ENCODE measurements at places on chromosomes 6 and 20.

DNA sequence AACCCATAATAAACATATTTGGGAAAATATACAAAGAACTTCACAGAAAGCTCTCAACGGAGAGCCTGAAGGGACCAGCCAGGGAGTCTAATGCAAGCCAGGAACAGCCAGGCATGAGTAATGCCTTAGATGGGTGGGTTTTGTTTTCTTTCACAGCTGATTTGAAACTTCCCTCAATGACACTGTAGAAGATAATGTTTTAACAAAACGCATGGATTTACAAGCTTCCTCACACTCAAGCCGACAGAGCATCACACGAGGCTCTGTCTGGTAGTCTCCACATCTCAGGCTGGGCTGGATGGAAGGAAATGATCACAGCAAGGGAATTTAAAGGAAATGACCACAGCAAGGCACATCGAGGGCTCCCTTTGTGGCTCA lies 113.9 kb downstream of the GMPR start:
- DNase-seq: no peak

- no peak for DNase-seq
Measured at GRCh38 chr6:90604546-90604945, 17.7 kb upstream of the MAP3K7 start.

DNA sequence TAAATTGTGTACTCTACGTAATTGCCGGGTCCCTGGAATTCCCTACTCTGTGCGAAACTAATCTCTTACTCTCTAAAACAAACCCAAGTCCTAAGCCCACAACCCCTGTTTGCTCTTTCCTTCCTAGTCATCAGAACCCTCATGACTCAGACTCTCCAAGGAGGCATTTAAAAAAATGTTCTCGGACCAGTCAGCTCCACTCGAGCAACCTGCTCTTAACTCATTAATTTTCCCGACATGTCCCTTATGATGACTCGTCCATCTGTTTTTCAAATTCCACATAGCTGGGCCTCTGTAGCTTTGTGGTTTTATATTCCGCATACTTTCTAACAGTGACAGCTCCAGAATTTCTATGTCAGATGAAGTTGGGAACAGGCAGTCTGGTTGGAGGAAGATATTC lies 2.6 kb upstream of the MUC22 start:
- DNase-seq: no peak

- DNase-seq: no peak
Measured at GRCh38 chr6:13378669-13379590, 50.6 kb upstream of the TBC1D7 start.

GRCh38 chr20:1085492-1086276 lies 32.7 kb upstream of the PSMF1 start:
- DNase-seq: no peak

GRCh38 chr6:4224067-4224978 lies 88.9 kb upstream of the ECI2 start:
- DNase-seq: no peak

- DNase-seq: no peak
Measured at GRCh38 chr20:8244637-8245036, 112.6 kb downstream of the PLCB1 start.

- no peak for DNase-seq
Measured at GRCh38 chr20:60242836-60243505, 284.7 kb downstream of the CDH26 start.

GRCh38 chr20:48146308-48146707 lies 361.0 kb upstream of the SULF2 start:
- DNase-seq: no peak

DNA sequence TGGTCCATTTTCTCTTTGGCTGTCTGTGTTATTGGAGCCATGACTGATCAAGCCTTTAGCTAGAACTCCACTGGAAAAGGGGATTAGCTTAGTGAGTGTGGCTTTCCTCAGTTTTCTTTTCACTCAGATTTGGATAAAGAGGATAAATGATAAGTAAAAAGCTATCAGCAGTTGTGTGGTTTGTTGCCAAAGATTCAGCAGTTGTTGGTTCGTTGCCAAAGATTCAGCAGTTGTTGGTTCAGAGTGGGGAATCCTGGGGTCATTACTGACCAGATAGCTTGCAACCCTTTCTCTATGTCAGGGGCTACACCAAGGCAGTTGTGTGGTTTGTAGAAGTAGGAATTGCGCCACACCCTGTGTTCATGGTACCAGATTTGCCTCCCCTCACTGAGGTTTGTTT lies 107.7 kb upstream of the SCP2D1 start:
- DNase-seq: no peak

GRCh38 chr6:134844120-134844519 lies 105.8 kb downstream of the ALDH8A1 start:
- no peak for DNase-seq

- no peak for DNase-seq
Measured at GRCh38 chr6:150176659-150177058, 33.8 kb downstream of the PPP1R14C start.

- DNase-seq: peak; percentile 65
Measured at GRCh38 chr6:139027620-139028182, 844 bp upstream of the ABRACL start.

DNA sequence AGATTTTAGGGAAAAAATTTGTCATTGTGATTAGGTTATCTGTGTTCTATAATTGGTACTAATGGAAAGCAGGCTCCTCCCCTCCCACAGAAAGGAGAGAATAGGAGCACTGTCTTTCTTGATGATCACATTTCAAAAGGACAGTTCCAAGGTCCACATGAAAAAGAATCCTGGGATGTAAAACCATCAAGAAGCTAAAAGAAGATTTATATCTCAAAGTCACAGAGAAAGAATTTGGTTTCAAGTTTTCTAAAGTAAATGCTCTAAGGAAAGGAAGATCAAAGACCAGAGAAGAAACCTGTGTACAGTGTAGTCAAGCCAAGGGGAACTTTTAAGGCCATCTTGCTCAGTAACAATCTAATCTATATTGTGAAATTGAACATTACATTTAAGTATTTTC lies 652.7 kb upstream of the HS3ST5 start:
- DNase-seq: no peak

- DNase-seq: no peak
Measured at GRCh38 chr6:5416250-5416649, 154.9 kb downstream of the FARS2 start.

DNA sequence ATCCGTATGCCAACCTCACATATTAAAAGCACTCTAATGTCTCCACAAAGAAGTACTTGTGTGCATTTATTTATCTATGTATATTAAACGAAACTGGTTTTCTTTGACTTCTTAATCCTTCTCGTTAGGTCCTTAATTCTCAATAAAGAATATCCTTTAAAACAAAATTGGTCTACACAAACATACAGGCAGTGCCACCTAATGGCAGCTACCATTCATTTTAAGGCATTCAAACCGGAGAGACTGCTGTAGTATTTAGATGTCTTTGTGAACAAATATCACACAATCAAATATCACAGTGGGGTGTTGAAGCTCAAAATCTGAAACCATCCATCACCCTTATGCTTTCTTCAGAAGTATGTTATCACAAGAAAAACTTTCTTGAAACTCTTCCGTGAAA lies 96.6 kb upstream of the IRAK1BP1 start:
- no peak for DNase-seq

DNA sequence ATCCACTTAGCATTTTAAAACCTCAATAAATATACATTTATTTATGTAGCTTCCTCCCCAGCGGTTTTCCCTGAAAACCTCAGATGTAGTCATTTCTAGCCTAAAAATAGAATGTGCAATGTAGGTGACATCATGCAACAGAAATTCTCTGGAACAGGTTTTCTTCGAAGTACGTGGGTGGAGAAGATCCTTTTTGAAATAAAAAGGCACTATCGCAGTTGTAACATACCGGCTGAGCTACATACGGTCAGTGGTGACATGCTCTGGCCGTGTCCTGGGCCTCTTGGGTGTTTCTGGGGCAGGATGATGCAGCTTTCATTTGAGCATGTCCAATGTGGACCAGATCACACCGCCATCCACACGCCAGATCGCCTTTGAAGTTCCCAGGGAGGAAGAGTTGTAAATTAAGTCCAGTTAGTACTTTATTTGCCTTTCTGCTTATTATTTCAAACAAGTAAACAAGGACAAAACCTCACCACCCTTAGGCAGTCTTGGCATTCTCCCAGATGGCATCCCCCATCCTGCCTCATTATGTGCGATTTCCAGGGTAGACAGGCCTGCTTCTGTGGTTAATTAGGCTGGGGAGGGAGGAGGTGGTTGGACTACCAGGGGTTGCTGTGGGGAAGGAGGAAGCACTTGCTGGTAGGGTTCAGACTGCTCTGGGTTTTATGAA lies 109.5 kb upstream of the CLDN20 start:
- peak; percentile 27 for DNase-seq

DNA sequence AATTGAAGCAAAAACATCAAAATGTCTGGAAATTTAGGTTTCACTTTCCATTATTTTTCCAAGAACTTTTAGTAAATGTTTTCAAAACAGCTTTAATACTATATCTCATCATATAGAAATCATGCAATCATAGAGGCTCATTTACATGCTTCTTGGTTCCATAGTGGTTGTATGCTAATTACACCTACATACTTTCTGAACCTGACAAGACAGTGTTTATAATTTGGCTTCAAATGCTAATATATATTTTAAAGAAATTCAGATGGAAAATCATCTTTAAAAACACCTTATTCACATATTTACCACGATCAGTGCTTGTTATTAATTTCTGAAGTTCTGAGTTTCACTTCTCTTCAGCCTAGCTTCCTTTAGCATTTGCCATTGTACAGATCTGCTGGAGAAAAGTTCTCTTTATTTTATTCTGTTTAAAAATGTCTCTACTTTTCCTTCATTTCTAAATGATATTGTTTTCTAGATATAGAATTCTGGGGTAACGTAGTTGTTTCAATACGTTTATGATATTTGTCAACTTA lies 89.9 kb downstream of the PLCB1 start:
- DNase-seq: no peak

GRCh38 chr20:60728705-60729104 lies 523.4 kb upstream of the CDH4 start:
- no peak for DNase-seq

- DNase-seq: no peak
Measured at GRCh38 chr6:39156801-39157200, 41.8 kb upstream of the SAYSD1 start.

- peak; percentile 68 for DNase-seq
Measured at GRCh38 chr6:33391922-33392594, 435 bp downstream of the KIFC1 start.

DNA sequence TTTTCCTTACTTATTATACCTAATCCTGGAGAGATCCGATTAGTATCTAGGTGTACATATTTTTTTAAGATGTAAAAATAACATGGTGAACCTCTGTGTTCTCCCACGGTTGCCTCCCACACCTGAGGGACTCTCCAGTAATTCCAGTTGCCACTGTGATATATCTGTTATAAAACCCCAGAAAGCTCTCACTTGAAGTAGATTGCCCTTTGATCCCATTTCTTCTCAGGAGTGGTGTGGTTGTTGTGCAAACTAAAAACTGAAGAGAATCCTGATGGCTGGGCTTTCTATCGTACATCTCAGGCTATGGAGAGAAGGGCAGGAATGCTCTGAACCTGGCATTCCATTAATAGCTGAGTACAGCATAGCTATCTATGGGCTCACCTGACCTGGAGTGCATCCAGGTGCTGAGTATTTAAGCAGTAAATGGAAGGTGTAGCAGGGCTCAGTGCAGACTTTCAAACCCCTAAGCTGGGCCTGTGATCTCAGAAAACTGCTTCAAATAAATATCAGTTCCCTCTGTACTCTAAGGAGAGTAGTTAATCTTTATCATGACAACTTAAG lies 41.0 kb downstream of the VGLL2 start:
- DNase-seq: no peak

GRCh38 chr6:141580988-141581552 lies 551.7 kb upstream of the GJE1 start:
- no peak for DNase-seq

DNA sequence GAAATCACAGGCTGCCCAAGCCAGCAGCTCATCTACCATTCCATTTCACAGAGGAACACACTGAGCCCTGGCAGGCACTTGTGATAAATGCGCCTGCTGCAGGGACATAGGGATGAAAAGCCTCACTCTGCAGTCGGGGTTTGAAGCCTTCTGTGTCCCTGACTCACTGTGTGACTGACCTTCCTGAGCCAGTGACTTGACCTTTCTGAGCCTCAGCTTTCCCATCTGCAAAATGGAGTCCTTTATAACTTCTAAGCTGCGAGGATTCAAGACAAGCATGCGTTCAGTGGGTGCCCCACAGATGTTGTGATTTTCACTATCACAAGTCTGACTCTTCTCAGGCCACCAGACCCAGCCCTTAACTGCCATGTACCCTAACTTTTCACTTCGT lies 5.5 kb downstream of the TGM2 start:
- no peak for DNase-seq

DNA sequence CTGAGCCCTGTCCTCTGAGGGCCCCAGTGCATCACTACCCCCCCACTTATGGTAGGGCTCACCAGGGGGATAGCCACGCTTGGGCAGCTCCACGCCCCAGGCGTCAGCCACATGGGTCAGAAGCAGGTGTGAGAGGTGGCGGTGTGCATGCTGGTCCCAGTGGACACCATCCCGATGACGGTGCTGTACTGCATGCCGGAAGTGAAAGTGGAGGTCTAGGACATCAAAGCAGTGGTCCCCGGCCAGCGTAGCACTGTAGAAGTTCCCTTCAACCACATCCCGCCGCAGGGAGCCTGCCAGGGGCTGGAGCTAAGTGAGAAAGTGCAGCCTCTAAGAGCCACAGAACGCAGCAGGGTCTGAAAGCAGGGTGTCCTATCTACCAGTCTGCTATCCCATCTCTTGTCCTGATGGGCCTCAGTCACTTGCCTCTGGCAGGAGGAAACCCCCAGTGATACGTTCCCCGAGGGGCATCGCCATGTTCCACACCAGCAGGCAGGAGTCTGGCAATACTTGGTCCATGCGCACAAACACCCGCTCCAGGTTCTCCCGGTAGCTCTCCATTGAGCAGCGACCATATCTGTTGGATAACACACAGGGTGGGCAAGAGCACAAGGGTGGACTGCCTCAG lies 2.2 kb downstream of the PCED1A start:
- DNase-seq: no peak

DNA sequence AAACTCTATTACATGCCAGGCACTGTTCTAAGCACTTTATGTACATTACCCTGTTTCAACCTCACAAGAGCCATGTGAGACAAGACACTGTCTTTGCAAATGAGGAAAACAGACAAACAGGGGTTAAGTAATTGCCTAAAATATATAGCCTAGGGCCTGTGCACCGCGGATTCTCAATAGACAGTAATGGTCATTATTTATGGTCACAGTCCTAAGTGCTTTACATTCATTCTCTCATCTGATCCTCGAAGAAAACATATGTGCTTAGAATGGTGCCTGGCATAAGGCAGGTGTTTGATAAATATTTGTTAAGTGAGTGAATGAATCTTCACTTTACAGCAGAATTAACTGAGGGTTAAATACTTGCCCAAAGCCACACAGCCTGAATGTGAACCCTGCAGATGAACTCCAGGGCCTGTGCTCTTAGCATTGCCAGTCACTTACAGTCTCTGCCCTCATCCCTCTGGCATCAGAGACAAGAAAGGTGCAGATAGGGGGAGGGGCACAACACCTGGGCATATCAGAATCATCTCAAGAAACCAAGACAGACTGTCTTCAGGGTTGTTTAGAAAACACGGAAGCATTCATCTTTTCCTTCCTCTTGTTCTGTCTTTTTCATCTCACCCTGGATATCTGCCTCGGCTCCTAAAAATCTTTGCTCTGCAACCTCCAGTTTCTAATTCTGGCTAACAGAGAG lies 92.8 kb upstream of the SASH1 start:
- DNase-seq: no peak

- DNase-seq: no peak
Measured at GRCh38 chr6:139243536-139243935, 48.3 kb downstream of the TXLNB start.

Data from stimulated activated CD4-positive, alpha-beta T cell treated with anti-CD3 and anti-CD28 coated beads, Interleukin-1b, Interleukin-23, amount 100 ng/mL, for 48 hours (primary cell).